KG1 (cell line): ENCODE measurements at places on chromosomes 13 and 19.

DNA sequence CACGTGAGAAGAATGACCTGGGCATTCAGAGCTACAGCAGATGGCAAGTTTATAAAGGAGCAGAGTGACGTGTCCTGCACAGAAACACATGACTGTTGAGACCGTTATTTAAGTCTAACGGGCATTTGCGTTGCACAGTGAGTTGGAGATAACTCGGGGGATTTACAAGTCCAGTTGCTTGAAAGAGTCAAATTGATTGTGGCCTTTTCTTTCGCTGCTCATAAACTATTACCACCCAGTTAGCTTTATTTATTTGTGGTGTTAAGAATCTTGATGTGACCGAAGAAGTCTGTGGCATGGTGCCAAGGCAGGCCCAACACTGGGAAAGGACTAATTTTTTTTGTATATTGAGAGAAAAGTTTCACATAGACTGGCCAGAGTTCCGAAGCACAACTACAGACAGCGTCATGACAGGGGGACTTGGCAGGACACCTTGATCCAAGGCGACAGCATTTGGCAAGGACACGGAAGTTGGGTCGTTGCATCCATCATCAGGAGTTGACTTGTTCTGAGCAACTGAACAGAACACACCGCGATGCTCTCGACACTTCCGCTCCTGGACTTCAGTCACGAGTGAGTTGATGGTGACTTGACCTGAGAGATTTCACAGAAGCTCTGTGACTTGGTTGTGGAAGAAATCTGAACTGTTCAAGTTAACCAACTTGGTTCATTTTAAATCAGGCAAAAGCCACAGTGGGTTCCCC, 11.9 kb upstream of the PTOV1 start:
- no peak for DNase-seq

DNA sequence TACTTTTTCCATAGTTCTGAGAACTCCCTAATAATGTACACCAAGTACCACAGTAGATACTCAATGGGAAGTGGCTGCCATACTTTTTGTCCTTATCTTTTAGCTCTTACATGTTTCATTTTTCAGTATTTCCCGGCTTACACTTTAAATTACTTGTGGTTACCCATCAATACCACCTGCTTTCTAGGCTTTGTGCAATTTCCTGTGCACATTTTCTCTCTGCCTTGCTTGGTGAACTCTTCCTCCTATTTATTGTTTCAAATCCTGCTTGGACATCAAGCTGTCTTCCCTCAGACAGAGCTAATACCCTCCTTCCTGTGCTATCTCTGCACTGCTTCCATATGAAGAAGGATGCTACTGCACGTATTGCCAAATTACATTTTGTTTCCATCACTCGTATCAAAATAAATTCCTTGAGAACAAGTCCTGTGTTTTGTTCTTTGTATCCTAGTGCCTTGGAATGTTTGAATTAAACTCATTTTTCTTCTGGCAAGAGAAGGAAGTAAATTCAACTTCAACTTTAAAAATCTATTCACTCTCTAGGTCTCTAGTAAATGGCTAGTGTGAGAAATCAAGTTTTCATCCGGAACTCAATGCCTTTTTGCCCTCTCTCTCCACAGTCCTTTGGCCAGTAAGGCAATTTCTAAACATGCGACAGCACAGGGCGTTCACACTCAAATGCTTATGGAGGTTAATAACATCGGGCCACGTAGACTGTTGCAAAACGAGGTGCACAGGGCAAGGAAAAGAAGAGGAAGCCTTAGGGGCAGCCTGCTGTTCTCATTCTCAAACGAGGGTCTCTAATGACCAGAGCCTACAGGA, 5.6 kb downstream of the ZAR1L start:
- DNase-seq = no peak

DNA sequence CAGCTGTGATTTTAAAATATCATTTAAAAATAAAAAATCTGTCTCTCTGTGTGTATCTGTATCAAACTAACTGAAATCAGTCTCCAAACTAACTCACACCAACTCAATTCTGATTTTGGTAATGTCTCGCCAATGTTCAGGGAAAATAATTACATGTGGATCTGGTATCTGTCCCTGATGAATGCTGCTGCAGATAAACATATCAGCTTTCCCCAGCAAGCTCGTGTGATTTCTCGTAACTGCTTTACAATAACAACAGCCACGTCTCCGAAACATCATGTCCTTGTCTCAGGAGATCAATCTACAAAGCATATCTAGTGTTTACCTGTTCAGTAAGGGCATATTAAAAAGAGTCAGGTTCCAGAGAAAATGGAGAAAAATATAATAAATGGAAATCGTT, 129.0 kb downstream of the IRS2 start:
- no peak for DNase-seq

DNA sequence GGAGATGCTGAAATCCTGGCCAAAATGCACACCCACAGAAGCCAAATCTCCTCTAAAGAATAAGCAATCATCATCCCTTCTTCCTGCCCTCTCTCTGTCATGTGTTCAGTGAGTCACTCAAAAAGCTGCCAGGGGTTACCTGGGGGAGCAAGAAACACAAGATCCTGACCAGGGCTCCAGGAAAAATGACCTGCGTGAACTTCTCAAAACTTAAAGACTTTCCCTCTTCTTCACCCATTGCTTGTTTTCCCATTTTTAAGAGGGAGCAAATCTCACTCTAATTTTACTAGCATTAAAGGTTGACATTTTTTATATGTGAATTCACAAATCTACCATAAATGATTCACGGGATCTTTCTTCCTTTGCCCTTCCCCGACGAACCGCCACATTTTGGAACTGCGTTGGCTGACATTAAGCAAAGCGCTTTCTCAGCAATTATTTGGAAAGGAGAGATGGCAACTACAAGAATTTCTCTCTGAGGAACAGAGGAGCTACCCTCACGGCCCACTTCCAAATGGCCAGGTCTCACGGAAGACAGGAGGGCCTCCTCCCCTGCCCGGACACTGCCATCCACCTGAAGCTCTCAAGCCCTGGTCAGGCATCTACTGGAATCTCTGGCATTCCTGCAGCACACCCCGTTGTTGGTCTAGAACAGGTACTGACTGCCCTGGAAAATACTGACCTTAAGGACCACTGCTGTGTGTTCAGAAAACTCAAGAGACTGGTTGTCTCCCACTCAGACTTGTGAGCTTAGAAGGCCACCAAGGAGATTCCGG, 14.2 kb downstream of the TSHZ3 start:
- no peak for DNase-seq

DNA sequence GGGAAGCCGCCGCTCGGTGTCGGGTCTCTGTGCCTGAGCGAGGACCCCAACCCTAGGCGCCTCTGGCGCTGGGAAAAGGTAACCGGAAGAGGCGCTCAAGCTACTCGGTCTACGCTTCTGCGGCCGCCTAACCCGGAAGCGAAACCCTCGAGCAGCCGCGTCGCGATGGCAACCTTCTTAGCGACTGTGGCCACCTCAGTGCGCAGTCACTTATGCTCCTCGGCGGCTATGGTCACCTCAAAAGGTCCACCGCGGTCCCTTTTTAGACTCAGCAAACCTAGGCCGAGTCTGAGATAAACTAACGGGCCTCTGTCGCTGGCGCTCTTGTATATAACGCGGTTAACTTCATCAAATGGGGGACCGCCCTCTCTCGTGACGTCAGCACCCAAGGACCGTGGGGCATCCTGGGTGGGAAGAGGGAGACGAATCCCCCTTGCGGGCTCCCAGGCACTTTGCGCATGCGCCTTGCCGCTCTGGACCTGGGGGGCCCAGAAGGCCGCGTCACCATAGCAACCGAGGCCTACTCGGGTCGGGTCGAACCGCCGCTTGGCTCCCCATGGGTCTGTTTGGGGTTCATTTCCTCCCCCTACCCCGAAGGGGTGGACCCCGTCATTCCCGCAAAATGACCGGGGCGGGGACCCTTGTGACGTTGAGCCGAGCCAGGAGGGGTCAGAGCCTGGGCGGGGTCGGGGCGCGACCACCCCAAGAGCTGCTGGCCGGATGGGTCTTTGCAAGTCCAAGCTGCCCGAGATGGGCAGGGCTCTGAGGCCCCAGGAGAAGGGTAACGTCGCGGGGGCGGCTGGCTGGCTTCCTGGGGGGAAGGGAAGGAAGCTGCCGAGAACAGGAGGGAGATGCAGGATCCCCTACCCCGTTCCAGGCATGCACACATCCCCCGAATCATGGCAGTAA, at the start of gene GTF2F1:
Gene GTF2F1 (minus strand): TSS at position 91 of the 909 bp plus-strand sequence. CDS start 169 bp downstream, outside the sequence.
- DNase-seq = peak; percentile 98

GRCh38 chr19:11096210-11096841, 7.1 kb downstream of the LDLR start:
- no peak for DNase-seq

GRCh38 chr13:43786766-43787517, at the start of gene ENOX1:
Gene ENOX1, minus strand, starts transcription at chr13:43786972.
- DNase-seq = peak; percentile 45

DNA sequence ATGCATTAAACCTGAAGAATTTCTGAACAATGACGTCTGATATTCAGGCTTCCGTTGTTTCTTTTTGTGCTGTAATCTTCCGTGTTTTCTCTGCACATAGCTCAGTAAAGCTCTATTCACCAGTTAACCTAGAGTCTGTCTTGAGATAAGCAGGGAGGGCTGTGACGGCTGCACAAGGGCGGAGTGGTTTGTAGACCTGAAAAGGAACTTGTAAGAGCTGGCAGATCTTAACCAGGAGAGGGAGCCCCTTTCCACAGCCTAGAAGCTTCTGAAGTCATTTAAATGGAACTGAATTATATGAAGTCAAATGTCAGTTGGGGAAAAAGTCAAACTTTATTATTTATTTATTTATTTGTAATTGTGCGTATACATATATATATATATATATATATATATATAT, 27.5 kb downstream of the DPRX start:
- no peak for DNase-seq

GRCh38 chr19:15701757-15702533, 25.9 kb upstream of the OR10H2 start:
- no peak for DNase-seq

- no peak for DNase-seq
Measured at GRCh38 chr13:57634839-57635165, 3.3 kb downstream of the PCDH17 start.

- no peak for DNase-seq
Measured at GRCh38 chr19:2345076-2345475, 15.0 kb upstream of the TMPRSS9 start.

DNA sequence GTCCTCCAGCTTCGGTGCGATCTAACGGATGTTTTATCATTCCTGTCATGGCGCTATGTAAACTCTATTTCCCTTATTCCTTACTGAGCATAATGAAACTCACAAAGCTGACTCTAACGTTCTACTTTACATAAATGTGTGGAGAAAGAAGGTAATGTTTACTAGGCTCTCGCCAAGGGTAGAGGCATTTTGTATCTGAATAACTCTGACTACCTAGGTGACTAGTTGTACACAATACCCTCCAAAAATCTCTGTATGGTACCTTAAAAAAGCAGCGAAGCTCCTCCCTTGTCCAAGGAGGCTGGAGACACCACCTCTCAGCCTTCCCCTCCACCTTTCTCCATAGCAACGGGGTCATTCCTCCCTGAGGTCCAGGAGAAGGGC, 316 bp upstream of the ZNF530 start:
- DNase-seq = no peak

- DNase-seq = no peak
Measured at GRCh38 chr13:26896986-26897668, 136.5 kb upstream of the GPR12 start.

DNA sequence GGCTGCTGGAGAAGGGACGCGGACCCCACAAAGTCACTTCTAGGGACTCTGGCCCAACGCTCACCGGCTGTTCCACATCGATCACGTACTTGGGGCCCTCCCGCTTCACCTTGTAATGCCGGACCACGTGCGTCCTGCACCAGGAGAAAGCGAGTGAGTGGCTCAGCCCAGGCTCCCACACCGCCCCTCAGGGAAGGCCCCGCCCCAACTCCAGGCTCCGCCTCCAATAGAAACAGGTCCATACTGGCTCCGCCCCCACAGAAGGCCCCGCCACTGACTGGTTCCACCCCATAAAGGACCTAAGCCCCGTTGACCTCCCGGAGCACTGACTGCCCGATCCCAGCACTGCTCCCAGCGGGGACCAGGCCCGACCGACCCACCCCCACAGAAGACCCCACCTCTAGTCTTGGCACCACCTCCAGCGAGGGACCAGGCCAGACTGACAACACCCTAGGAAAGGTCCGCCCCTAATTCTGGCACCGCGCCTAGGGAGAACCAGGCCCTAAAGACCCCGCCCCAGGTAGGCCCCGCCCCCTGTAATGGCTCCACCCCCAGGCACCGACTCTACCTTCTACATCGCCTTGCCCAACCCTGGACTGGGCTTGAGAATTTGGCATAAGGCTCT, 11.3 kb downstream of the STAP2 start:
- DNase-seq = peak; percentile 7

GRCh38 chr13:74550039-74550438, 415.8 kb upstream of the KLF12 start:
- peak; percentile 19 for DNase-seq

GRCh38 chr13:90492872-90493271, 854.6 kb upstream of the MIR17HG start:
- DNase-seq = no peak

GRCh38 chr13:43797159-43797558, 10.4 kb upstream of the ENOX1 start:
- no peak for DNase-seq

GRCh38 chr13:31159306-31159705, 2.4 kb downstream of the HSPH1 start:
- DNase-seq = no peak

- no peak for DNase-seq
Measured at GRCh38 chr19:49125025-49125731, 5.8 kb downstream of the PPFIA3 start.

DNA sequence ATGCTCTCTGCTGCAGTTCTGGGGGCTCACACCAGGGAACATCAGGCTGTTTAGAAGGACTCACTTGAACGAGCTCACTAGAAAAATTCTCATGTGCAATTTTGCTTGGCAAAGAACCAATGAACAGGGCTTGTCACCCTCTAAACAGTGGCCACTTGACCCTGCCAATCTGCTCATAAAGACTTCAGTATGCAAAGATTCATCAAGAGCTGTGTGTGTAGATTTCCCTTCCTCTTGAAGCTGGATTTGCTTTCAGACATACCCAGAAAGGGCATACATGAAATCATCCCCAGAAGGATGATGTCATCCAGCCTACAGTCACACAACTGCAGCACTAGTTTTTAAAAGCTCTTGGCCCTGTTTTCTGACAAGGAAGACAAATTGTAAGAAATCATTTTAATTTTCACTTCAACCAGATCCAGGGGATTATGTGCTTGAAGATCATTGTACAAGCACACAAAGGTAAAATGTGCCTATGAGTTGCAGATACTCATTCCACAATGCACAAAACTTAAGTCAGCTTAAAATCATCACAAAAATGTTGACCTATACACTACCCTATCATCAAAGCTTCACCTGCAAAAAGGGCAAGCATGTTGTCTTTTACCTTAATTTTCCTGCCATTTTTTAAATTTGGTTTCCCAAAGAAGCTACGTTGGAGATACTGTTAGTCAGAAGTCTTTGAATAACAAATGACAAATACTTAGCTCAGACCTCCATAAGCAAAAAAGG, 5.2 kb upstream of the STK24 start:
- DNase-seq = no peak

GRCh38 chr13:35866801-35867200, 264.4 kb downstream of the DCLK1 start:
- DNase-seq = no peak

- DNase-seq = no peak
Measured at GRCh38 chr13:26060357-26060756, 8.5 kb upstream of the SHISA2 start.
